ENCODE measurements at places on chromosomes 1 and 21.

DNA sequence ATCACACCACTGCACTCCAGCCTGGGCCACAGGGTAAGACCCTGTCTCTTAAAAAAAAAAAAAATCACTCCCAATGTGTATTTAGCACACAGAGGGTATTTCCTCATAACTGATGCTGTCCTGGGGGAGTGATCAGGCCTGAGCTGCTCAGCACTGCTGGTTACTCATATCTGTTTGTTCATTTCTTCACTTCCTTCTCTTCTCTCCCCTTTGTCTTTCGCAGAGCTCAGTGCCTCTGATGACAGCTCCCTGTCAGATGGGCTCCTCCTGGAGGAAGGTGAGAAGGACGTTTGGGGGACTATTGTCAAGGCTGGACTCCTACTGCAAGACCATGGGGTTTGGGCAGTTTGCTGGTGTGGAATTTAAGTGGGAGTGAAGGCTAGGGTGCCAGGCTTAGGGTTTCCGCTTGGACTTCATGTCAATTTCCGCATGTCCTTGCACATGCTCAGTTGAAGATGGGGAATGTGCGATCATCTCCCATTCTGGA, 13.0 kb downstream of the INAVA start:
- DNase-seq = no peak

DNA sequence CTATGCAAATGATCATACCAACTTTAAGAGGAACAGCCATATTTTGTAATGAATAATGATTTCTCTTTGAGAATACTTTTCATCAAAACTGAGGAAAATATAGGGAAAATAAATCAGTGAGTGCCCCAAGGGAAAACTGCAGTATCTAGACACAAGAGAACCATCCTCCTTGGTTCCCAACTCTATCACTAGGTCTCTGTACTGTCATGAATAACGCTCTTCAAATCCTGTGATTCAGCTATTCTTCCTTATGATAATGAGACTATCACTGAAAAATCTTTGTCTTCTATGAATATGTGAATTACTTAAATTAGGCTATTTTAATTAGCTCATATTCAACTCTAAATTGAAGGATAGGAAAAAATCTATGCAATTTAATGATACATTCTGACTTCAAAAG, 2.3 kb downstream of the OR2L5 start:
- no peak for DNase-seq

GRCh38 chr1:40315795-40316594, 1.1 kb downstream of the COL9A2 start:
- no peak for DNase-seq

- DNase-seq = peak; percentile 78
These were observed 49.0 kb downstream of the MAP10 start for GRCh38 chr1:232853994-232854797.

- no peak for DNase-seq
These were observed 191.3 kb downstream of the TGFB2 start for GRCh38 chr1:218536296-218536986.

DNA sequence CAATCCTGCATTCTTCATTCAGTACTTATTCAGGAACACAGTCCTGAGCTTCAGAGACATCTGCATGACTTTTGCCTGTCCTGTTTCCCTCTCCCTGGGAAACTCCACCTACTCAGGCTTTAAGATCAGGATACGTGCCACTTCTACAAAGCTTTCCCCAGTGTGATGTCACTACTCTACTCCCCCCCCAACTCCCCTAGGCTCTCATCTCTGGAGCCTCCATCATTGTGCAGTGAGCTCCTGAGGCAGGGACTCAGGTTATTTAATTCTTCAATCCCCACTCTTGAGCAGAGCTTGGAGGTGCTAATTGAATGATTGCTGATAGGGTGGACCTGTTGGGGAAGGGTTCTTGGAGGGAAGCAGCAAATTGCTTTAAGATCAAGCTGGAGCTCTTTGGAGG, 1.2 kb downstream of the NT5C1A start:
- no peak for DNase-seq

- DNase-seq = no peak
These were observed 95.2 kb downstream of the PBX1 start for GRCh38 chr1:164654200-164654599.

DNA sequence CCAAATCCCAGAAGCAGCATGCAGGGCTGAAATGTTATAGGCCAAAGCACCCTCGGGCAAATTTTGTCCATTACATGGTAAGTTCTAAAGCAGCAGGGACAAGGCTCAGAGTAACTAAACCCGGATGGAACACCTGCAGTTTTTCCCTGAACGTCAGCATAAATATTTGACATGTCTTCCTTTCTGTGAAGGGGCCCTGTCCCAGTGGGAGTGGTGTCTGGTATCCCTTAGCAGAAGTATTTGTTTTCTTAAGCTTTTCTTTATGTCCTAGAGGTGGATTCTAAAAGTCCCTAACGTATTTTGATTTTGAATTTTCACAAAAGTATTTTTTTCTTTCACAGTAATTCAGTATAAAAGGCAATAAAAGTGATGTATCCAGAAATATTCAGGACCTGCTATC, 223.9 kb downstream of the ST6GALNAC3 start:
- no peak for DNase-seq

DNA sequence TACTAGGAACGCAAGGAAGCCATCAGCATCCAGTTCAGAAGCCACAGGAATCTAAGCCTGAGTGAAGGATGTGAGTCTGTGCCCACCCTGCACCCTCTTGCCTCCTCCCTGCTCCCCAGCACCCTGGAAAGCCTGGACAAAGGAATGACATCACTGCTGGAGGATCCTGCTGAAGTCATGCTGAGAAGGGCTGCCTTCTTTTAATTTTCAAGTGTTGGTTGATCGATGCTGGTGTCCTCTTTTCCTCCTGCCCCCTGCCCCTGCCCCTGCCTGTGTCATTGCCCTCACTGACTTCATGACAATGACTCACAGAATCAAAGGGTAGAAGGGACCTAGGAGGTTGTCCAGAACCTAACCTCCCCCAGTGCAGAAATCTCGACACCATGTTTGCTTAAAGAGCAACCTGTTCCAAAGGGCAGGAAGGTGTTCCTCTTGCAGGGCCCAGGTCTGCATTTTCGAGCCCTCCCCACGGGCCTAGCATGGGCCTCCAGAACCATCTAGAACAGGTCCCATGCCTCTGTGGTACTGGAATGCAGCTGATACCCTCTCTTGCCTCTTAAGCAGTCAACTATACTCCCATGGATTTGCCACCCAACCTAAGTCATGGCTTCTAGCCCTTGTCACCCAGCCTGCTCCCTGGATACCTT, 9.6 kb downstream of the DHRS3 start:
- no peak for DNase-seq

- no peak for DNase-seq
These were observed 91.2 kb downstream of the AJAP1 start for GRCh38 chr1:4745560-4745959.

GRCh38 chr1:226349801-226350518, 41.0 kb upstream of the LIN9 start:
- DNase-seq = no peak

DNA sequence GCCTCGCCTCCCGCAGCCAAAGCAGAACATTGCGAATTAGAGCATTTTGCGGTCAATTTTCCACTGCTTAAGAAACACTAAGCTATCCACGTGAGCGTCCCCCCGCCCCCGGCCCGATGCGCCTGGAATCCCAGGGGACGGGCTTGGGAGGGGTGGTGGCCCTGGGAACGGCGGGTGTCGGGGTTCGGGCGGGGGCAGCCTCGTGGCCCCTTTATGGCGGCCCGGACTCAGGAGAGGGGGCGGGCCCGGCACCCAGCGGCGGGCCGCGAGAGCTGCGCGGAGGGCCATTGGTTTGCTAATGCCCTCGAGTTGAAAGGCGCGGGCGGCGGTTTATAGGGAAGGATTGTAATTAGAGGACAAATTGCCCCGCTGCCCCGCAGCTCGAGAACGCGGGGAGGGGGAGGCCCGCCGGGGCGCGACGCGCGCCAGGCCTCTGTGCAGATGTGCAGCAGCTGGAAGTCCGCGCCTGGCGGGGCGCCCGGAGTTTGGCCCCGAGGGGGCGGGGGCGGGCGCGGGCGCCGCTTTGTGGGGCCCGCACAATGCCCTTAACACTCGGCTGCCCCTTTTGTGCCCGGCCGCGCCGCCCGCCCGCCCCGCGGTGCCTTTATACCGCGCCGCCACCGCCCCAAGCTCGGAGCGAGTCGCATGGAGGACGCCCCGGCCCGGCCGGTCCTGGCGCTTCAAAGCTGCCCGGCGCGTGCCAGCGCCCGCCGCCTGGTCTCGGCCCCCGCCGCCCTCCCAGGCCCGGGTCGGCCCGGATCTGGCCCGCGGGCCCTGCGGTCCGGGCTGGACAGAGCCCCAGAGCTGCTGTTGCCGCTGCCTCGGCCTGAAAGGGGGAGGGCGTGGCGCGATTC, 1.9 kb upstream of the HES3 start:
- DNase-seq = no peak

- DNase-seq = no peak
These were observed 19.9 kb upstream of the LPAR3 start for GRCh38 chr1:84912726-84913554.

GRCh38 chr1:156490401-156491032, 10.1 kb downstream of the MEF2D start:
- DNase-seq = peak; percentile 61

DNA sequence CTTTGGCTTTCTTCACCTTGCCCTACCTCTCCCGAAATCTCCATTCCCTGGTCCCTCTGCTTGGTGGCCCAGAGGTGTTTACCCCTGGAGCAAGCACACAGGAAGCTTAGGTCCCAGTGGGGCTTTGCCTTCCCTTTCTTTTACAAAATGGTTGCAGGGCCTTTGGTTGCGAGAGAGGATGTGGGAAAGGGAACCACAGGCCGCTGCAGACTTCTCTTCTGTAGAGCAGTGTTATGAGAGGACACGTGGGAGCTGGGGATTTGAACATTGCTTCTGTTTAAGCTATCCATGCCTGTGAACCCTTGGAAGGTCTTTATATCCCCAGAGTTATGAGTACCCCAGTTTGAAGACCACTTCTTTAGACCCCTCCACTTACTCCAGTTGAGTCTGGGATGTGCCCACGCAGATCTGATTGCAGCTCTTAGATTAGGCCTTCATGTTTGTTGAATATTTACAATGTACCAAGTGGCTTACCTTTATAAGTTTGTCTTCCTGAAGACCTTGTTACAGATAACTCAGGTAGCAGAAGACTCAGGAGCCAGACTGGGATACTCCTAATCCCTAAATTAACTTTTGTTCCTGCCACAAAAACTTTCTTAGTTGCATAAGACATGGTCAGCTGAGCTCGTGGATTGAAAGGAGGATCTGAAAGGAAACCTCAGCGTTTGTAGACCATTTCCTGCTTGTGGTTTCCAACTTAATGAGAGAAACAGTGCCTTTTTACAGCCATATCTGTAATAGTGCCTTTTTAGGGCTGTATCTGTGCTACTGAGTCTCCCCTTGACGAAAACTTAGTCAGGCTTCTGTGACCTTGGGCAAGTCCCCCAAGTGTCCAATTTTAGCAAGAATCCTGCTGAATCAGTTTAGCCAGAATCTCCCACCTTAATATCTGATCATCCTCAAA, 21.9 kb upstream of the IVNS1ABP start:
- DNase-seq = no peak

GRCh38 chr1:206419250-206419649, 51.0 kb upstream of the IKBKE start:
- no peak for DNase-seq

DNA sequence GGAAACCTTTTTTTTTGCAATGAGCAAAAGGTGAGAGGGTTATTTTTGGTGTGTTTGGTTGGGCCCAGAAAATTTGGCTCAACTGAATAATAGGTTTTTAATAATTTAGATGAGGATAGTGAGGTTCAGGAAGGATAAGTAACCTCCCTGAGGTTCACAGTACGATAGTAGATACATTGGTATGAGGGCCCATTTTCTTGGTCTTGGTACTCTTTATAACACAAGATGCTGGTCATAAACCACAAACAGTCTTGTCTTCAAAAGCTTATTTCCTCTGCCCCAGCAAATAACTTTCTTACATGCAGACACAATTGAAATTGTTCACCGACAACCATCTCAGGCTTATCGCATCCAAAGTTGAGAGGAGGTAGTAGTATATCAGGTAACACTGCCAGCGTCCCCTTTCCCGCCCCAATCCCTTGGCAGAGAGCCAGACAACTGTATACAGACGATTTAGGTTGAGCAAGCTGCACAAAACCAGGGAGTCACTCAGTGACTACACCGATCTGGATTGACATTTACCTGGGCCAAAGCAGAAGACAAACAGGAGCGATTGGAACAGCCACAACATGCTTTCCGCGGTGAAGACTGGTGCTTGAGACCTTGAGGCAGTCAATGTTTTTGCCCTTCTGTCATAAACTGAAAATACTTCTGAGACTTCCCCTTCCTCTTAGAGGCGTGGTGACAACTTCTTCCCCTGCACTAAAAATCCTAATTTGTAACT, at the start of gene SLAMF6:
Gene SLAMF6, minus strand, starts transcription at position 634 of the 724 bp plus-strand sequence. Its CDS starts 63 bp downstream, at position 571.
- no peak for DNase-seq

DNA sequence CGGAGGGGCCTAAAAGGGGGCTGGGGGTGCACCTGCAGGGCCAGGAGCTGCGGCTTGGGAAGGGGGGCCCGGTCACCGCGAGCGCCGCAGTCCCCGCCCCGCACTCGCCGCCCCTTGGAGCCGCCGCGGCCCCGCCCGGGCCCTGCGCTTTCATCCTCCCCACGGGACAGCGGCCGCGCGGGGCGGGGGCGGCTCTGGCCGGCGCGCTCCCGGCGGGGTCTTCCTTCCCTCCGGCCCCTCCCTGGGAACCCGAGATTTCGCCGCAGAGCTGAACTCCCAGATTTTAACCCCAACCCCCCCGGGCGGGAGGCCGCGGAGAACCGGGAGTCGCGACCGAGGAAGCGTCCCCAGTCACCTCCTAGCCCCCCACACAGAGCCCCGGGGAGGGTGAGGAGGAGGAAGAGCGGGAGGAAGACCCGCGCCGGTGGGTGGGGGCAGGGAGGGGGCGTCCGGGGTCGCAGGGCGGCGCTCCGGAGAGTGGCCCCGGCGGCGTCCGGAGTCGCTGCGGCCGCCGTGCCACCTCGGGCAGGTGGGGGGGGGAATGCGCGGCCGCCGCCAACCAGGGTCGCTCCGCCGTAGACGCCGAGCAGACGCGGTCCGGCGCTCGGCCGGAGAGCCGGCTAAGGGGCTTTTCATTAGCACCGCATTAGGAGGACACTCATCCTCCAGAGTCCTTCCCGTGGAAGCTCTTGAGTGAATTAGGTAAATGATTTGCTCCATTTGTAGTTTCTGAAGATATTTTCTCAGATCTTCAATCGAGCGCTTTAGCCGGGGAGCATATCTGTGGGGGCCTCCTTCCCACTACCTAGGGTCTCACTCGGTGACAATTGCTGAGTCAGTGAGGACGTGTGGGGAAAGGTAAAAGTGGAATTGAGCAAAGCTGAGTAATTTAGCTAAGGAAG, 31.6 kb upstream of the NFIA start:
- DNase-seq = no peak

- no peak for DNase-seq
These were observed 118.9 kb downstream of the PGBD5 start for GRCh38 chr1:230307213-230307612.

- no peak for DNase-seq
These were observed 118.2 kb downstream of the RRAGC start for GRCh38 chr1:38741341-38741740.

GRCh38 chr1:75616436-75617433, 5.8 kb upstream of the SLC44A5 start:
- DNase-seq = peak; percentile 43

DNA sequence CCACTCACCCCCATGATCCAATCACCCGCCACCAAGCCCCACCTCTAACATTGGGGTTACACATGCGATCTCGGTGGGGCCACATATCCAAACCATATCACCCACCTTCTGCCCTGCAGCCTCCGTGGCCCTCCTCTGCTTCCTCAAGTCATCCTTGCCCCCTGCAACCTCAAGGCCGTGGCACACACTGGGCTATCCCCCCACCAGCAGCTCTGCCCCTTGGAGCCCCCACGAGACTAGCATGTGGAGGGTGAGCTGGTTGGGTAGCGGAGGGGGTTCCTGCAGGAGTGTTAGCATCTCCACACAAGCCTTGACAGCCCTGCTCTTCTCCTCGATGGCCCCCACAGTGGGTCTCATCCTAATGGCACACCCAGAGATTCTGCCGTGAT, 100.8 kb downstream of the TOMM20 start:
- no peak for DNase-seq

All from AG08395 (cell line).